Suppressor macrophage treated with lipopolysaccharide for 1 hour (primary cell): ENCODE measurements at places on chromosomes 2 and 18.
A peak's percentile ranks its signal among the peaks of the same experiment; 100 is the strongest.

GRCh38 chr2:31166925-31167324, 28.7 kb upstream of the GALNT14 start:
- DNase-seq = peak; percentile 39

GRCh38 chr2:85356186-85356585, 1.6 kb downstream of the ELMOD3 start:
- DNase-seq = no peak

DNA sequence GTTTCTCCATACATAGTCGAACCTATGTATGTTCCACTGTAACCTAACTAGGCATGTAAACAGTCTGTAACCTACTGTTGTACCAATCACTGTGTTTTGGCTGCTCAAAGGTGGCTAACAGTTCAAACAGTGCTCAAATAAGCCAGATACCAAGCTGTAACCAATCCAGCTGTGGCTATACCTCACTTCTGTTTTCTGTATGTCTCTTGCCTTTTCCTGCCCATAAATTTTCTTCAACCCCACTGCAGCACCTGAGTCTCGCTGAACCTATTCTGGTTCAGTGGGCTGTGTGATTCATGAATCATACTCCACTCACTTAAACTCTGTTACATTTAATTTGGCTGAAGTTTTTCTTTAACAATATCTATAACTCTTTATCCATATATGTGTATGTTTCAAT, 340.7 kb downstream of the LPIN1 start:
- no peak for DNase-seq

GRCh38 chr2:219205165-219205538, 1.4 kb upstream of the ZFAND2B start:
- no peak for DNase-seq

DNA sequence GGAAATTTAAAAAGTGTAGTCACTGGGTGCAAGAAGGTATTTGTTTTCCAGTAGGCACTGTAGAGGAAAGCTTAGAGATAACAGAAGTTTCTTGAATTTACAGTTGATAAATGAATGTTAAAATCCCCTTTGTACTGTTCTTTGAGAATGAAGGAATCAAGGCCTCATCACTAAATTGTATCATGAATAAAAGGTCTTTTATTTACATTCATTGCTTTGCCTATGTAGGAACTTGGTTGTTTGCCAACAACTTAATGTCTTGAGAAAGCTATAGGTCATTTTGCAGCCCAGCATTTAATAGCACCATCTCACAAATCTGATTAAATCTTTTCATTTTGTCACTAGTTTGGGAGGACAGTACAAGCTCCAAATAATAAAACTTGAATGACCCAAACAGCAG, 213.9 kb upstream of the ITGA4 start:
- DNase-seq = no peak

- DNase-seq = no peak
Measured at GRCh38 chr2:105848367-105848766, 103.7 kb downstream of the NCK2 start.

- no peak for DNase-seq
Measured at GRCh38 chr2:133287709-133288108, 280.6 kb downstream of the NCKAP5 start.

GRCh38 chr18:11951390-11951851, 29.9 kb upstream of the IMPA2 start:
- no peak for DNase-seq

DNA sequence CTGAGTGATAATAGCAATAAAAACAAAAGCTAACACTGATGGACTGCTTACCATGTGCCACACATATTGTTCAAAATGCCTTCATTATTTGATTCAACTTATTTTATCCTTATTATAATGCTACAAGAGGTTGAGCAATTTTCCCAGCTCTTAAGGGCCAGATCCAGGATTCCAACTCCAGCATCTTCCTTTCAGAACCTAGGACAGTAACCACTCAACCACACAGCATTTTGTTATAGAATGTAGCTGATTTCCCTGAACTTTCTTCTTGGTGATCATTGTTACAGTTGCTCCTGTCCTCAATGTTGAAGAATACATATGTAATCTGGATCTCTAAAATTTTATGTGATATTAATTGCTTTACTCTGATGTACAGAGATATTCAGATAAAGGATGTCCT, 341.7 kb downstream of the PIK3C3 start:
- no peak for DNase-seq

GRCh38 chr18:27185025-27185763, at the start of gene CHST9:
CHST9 (minus strand) TSS chr18:27185308; CDS start chr18:27142809, 42,499 bp downstream.
- DNase-seq = no peak

GRCh38 chr2:147451902-147452515, 392.8 kb upstream of the ACVR2A start:
- no peak for DNase-seq

DNA sequence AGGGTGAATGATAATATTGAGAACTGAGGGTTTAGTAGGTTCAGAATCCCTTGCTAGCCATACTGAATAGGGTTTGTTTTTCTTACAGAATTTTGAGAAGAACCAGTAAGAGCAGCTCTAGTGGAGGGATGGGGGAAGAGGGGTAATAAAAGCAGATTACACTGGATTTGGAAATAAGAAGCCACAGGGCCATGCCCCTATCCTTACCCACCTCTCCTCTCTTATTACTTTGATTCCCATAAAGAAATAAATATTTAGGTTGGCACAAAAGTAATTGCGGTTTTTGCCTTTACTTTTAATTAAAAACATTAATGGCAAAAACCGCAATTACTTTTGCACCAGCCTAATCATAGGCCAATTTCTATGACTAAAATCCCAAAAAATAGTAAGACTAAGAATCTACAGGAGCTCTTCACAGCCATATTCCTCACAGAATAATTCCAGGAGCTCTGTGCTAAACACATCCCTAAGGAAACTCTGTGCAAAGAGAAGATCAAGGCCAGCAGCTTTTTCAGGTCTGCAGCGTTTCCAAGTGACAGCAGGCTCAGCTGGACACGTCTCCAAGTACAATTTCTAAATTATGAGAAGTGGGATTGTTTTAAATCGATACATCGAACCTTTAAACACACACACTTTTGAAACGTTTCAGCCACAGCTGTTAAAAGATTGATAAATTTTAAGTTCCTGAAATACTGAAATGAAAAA, 58.4 kb upstream of the RTN4 start:
- DNase-seq = no peak

- no peak for DNase-seq
Measured at GRCh38 chr2:119015845-119016244, 73.9 kb downstream of the MARCO start.

GRCh38 chr2:219918944-219919343, 291.5 kb downstream of the SLC4A3 start:
- DNase-seq = no peak

GRCh38 chr18:61765097-61765496, 127.7 kb downstream of the RNF152 start:
- no peak for DNase-seq
